ENCODE measurements at places on chromosomes 13 and 19.

DNA sequence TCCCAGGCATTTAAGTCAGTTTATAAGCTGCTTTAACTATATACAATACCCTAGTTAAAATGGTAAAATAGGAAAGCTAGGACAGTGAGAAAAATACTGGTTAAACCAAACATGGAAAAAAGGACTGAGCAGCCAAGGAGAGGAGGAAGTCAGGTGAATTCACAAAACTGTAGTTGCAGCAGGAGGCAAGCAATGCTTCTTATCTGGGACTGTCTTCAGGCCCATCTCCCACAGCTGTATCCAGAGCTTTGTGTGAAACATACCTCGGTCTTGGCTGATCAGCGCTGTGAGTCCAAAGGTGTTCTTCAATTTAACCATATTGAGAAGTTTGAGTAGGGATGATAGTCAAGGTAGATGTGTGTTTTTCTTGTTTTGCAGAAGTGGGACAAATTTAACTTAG is 15.7 kb upstream of the SUPT20H start:
- DNase-seq = no peak

DNA sequence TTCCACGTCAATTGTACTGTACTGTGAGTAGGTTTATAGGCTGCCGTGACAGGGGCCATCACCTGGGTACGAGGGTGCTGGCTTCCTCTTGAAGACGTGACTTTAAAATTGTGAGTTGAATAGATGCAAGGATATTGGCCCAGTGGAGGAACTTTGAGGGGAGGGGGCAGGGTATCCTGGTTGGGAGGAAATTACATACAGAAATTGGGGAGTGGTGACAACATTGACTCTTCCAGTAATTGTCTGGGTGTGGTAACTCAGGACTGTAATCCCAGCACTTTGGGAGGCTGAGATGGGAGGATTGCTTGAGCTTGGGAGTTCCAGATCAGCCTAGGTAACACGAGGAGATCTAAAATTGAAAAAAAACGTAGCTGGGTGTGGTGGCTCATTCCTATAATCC is 30.4 kb downstream of the DPRX start:
- DNase-seq = no peak

DNA sequence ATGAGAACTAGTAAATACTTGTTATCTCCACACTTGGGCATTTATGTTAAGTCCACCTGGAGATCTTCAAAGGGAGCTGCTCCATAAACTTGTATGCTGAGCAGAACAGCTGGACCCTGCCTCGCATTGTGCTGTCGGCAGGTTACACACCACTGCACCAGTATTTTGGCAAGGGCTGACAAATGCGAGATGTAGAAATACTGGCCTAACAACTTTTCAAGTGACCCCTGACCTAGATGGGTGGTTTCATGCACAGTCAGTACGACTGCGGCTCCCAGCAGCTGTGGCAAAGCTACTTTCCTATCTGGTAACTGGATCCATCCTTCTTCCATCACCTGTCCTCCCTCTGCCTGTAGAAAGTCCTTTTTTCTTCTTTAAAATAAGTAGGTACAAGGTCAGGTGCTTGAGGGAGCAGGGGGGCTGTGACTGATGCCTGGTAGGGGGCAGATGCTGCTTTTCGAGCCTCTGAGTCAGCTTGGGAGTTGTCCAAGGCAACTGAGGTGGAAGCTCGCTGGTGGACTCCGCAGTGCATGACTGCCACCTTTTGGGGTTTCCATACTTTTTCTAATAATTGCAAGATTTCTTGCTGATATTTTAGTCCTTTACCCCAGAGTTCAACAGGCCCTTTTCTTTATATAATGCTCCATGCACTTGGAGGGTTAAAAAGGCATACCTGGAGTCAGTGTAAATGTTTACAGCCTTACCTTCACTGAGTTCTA is 86.8 kb downstream of the SLC25A15 start:
- no peak for DNase-seq

GRCh38 chr19:51040151-51040550 is 5.3 kb upstream of the KLK12 start:
- no peak for DNase-seq

- no peak for DNase-seq
These were observed 9.2 kb downstream of the CCDC8 start for GRCh38 chr19:46404055-46404752.

GRCh38 chr19:47407417-47407774 is 11.9 kb downstream of the MEIS3 start:
- no peak for DNase-seq

DNA sequence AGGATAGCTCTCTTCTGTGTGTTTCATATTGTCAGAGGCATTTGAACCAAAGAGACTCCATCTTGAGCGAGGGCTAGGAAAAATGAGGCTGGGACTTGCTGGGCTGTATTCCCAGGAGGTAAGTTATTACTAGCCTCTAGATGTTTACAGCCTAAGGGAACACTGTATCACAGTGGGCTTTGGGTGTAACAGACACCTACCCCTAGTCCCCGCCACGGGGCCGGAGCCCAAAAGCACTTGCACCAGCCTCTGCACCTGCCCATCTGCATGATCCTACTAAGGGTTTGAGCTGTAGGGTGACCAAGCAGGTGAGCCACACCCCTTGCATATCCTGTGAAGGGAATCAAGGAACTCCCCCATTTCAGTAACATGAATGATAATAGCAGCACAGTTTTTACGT is 1972.2 kb downstream of the OLFM4 start:
- no peak for DNase-seq

DNA sequence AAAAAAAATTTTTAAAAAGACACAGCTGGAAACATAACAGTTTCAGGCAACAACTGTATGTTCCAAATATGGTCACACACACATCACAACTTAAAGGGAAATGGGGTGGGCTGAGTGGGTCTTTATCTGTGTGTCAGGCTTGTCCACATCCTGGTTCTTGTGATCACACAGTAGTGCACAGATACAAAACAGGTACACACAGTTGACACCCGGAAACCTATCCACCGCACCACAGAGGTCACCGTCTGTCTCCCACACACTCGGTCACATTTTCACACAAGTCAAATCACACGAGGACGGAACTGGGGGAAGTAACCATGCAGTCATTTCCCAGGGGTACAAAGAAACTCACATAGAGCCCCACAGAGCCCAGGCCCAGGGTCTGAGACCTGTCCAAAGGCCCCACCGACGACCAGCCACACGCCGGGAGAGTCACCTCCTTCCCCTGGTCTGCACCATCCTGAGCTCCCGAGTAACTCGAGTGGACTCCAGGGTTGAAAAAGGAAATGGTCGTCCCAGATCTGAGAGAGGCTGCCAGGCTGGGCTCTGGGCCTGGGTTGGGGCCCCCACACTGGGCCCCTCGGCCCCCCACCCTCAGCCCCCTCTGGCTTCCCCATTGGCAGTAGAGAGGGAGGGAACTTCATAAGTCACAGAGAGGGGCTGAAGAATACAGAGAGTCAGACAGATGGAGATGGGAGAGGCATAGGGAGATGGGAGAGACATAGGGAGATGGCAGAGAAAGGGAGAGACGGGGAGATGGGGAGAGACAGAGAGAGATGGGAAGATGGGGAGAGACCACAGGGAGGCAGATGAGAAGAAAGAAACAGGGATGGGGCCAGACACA is 1.3 kb upstream of the PPAN start:
- DNase-seq = peak; percentile 78

DNA sequence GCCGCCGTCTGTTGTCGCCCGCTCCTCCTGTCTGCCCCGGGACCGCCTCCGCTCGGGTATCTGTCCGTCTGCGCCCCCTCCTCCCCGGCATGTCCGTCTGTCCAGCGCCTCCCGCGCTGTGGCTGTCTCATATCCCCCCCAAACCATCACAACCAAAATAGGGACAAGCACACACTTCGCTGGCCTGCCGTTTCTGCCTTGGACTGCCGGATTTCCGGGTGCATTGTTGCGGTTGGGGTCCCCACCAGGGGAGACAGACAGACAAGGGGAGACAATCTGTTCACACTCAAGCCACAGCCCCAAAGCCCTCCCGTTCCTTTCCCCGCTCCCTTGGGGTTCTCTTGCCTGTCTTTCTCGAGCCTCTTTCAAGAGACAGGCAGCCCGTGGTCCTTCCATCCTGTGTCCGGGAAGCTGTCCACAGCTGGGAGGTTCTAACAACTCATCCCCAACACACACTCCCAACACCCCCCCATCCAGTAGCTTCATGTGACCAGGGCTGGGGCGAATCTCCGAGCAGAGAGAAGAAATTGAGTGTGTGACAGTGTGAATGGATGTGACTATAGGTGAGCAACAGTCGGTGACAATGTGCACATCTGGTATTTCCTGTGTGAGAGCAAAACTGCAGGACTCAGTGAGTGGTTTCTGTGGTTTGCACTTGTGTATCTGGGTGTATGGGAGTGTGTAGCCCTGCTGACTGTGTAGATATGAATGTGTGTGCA is 16.5 kb upstream of the FOSB start:
- DNase-seq = peak; percentile 60

DNA sequence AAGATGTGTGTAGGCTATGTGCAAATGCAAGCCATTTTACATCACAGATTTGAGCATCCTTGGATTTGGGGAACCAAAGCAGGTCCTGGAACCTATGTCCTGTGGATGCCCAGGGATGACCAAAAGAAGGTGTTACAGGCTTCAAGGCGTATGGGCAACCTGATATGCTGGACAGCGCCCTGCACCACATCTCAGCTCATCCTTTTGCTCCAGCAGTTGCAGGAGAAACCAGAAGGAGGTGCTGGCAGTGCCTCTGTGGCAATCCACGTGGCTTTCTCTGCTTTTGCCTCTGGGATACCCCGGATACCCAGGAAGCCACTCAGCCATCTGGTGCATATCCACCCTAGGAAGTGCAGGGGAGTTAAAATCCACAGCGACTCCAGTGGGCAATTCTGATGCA is 110.3 kb upstream of the VSTM2B start:
- no peak for DNase-seq

GRCh38 chr19:6250909-6251308 is 28.9 kb downstream of the MLLT1 start:
- no peak for DNase-seq

GRCh38 chr13:111939666-111940278 is 127.2 kb upstream of the SOX1 start:
- no peak for DNase-seq

DNA sequence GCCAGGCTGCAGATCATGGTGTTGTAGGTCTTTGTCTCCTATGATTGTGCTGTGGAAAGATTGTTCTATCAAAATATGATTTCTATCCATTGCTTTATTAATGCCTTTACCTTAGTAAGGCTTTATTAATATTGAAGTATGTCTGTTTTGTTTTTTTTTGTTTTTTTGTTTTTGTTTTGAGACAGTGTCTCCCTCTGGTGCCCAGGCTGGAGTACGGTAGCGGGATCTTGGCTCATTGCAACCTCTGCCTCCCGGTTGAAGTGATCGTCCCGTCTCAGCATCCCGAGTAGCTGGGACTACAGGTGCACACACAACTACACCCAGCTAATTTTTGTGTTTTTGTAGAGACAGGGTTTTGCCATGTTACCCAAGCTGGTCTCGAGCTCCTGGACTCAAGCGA is 7.7 kb downstream of the IRGC start:
- no peak for DNase-seq

- peak; percentile 24 for DNase-seq
These were observed 11.1 kb upstream of the SHISA2 start for GRCh38 chr13:26062853-26063444.

- DNase-seq = peak; percentile 91
These were observed 4.9 kb downstream of the ADAMTSL5 start for GRCh38 chr19:1507763-1508506.

DNA sequence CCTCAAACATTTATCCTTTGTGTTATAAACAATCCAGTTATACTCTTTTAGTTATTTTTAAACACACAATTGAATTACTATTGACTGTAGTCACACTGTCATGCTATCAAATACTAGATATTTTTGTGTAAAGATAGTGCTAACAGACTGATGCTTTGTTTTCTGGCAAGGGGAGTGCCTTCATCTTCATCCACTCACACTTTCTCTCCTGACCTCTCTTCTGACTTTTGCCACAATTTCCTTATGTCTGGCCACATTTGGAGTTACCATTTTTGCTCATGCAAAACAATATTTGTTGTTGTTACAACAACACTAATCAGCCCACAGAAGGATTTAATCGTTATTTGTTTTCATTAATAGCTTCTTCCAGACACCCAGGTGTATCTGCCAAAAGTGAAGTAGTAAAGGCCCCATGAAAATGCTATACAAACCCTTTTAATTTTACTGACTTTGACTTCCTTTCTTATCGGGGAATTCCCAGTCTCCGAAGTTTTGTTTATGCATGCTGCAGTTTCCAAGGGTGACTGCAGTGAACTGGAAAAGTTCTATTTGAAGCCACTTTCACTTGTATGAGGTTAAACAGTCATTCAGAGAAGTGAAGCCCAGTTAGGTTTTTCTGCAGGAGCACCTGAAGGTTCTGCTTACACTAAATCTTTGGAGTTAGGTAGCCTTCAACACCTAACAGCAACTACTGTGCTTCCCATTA is 66.1 kb upstream of the FRY start:
- DNase-seq = no peak

DNA sequence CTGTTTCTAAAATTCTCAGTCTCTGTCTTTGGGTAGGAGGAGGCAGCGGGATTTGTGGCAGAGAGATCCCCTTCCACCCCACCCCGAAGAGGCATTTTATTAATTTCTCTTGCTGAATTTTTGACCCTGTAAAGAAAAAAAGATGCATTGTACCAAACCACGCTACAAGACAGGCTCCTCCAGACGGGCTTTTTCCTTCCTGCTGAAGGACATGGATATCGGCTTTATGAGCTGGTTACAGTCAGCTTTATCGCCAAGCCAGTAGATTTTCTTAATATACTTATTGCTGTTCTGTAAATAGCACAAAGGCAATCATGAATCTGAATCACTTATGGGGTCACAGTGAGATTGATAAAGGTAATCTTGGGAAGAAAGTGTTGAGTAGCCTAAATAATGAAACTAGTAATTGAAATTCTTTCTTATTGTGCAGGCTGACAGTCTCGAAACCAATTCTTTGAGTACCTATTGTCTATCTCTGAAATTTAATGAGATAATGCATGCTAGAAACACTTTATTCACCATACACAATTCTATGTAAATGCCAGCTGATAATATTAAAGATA is 24.5 kb downstream of the MBNL2 start:
- no peak for DNase-seq

GRCh38 chr19:46845959-46846459 is 4.6 kb downstream of the AP2S1 start:
- no peak for DNase-seq

GRCh38 chr13:33033051-33033812 is 17.0 kb downstream of the KL start:
- no peak for DNase-seq

DNA sequence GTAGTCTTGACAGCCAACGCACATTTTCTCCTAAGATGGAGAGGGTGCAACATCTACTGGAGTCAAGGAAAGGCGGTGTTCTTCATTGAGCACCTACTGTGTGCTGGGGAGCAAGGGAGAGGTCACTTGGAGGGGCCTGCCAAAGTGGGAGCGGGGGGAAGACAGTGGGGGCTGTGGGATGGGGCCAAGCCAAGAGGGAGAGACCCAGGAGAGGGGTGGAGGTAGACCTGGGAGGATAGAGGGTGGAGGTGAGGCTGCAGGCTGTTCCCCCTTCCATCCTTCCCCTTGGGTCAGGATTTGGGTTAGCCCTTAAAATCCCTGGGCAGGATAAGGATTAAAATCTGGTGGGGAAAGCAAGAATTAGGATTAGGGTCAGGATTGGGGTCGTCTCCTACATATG is 1.7 kb upstream of the PLPP2 start:
- no peak for DNase-seq
